ENCODE measurements at places on chromosomes 4 and X.
A peak's percentile ranks its signal among the peaks of the same experiment; 100 is the strongest.

GRCh38 chrX:39201305-39201990 lies 400.2 kb downstream of the MID1IP1 start:
- DNase-seq = peak; percentile 16

DNA sequence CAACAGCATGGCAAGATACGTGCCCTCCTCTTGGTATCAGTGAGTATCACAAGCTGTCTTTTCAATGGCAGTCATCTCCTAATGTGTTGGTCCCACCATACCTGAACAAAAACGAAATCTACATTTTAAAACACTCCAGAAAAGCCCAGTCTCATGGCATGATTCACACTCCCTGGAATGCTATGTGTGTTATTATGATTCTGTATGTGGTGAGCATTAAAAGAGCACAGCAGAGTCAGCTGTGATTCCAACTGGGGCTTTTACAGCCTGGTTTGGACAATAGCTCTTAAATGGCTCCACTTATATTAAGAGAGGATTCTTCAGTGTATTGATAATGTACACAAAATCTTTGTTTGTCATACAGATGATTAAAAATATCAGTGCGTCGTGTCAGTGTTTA lies 274.1 kb upstream of the GK2 start:
- peak; percentile 49 for DNase-seq

DNA sequence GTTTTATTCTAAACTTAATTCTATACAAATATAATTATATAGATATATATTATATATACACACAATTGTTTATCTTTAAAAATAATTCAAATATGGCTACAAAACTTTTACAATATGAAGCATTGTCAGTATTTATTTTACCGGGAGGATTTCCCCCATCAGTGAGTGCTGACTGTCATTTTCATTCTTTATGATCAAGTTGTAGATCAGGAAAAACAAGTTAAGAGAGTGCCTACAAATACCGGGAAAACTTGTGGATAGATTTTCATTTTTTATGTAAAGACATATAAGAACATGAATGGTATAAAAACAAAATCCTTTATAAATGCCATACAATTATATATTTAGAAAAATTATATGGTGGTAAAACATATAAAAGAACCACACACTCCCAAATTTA lies 37.8 kb downstream of the CLCN3 start:
- DNase-seq = no peak

- no peak for DNase-seq
These were observed 250.4 kb downstream of the TMA16 start for GRCh38 chr4:163744861-163745260.

DNA sequence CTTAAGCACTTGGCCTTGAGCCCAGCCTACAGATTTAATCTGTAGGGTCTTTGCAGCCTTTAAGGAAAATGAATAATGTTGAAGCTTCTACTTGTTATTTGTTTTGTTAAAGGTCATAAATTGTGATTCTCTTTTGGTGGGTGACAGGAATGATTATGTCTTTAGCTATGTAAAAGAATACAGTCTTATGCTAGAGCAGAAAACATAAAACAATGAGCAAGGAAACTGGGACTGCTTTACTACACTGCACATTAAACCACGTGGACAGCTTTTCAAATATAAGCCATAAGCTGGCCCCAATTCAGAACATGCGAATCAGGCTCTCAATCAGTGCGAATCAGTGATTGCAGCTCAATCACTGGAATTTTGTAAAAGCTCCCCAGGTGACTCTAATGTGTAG lies 40.9 kb upstream of the TBC1D19 start:
- peak; percentile 68 for DNase-seq

GRCh38 chrX:16114611-16115010 lies 8.8 kb upstream of the GRPR start:
- DNase-seq = peak; percentile 97

Measured in fibroblast of skin of abdomen (primary cell).